ENCODE measurements at places on chromosomes 4 and X. TPM values are rescaled to one million over a fixed set of nuclear protein-coding genes. Genes with fewer than 3 reads are reported as not detected.

The FRG2 gene
- not detected for total RNA-seq

The GCNA gene
- total RNA-seq, result 5.1 TPM

The FAM47E gene
- 0.42 TPM for total RNA-seq

The SLC10A4 gene
- 0.27 TPM for total RNA-seq

DNA sequence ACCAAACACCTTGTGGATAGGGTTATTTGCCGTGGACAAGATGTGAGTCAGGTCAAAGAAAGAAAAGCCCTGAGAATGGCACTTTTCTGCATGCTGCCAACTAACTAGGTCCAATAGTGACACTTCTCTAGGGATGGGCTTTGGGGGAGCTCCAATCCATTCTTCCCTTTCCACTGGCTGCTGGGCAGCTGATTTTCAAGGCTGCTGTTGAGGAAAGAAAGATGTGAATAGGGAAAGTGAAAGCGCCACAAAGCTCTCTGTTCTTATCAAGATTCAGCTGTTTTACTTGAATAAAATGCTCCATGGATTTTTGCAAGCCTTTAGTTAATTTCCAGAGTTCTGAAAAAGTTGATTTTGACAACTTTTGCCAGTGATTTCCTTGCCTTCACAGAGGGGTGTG, 244.2 kb upstream of the F9 start:
- no peak for DNase-seq

- DNase-seq, result no peak
Measured at GRCh38 chr4:13933191-13933590, 305.7 kb upstream of the BOD1L1 start.

GRCh38 chr4:184793735-184794355, 31.9 kb downstream of the ACSL1 start:
- no peak for DNase-seq

GRCh38 chr4:156946516-156947424, 24.8 kb downstream of the PDGFC start:
- no peak for DNase-seq

GRCh38 chr4:107366900-107367299, 330.8 kb upstream of the DKK2 start:
- no peak for DNase-seq

DNA sequence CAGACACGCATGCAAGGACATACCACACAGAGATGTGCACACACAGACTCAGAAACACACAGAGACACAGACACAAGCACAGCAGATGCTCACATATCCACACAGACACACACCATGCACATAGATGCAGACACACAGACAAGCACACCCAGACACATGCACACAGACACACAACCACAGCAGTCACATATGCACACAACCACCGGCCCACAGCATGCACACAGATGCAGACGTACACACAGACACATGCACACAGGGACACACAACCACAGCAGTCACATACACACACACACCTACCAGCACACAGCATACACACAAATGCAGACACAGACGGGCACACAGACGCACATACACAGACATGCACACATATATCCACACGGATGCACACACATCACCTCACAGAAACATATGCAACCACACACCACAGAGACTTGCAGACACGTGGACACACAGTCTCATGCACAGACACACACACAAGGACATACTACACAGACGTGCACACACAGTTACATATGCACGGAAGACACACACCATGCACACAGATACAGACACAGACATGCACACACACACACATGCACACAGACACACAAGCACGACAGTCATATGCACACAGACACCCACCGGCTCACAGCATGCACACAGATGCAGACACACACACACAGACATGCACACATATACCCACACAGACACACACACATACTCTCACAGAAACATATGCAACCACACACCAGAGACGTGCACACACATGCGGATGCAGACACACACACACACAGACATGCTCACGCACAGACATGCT, 25.2 kb upstream of the SLC25A6 start:
- DNase-seq, result no peak

DNA sequence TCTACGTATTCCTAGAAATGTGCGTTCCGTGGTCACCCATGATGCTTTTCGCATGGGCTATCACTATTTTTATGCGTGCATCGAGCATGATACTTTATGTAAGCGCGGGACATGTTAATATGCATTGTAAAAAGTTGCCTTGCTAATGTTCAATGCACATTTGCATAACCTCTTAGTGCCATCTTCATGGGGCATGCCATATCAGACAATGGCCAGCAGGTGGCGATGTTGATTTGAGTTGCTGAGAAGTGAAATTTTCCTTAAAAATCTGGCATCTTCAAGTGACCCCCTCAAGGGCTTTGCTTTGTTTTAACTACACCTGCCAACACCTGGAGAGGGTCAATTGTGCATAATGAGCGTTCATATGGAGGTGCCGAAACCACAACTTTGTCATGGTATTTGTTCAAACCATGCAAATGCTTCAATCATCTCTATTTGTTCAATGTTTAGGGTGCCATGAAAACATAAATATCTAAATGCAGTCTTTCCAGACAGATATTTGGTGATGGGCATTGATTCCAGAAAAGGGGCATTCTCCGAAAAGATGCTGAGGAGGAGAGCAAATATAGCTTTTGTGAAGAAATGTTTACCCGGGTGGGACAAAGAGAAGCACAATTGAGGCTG, 833.9 kb upstream of the PRKX start:
- DNase-seq, result no peak

Measured in thoracic aorta (tissue), 2 donors.